Aorta (tissue), 5 donors: ENCODE measurements at places on chromosomes 2 and 18.

DNA sequence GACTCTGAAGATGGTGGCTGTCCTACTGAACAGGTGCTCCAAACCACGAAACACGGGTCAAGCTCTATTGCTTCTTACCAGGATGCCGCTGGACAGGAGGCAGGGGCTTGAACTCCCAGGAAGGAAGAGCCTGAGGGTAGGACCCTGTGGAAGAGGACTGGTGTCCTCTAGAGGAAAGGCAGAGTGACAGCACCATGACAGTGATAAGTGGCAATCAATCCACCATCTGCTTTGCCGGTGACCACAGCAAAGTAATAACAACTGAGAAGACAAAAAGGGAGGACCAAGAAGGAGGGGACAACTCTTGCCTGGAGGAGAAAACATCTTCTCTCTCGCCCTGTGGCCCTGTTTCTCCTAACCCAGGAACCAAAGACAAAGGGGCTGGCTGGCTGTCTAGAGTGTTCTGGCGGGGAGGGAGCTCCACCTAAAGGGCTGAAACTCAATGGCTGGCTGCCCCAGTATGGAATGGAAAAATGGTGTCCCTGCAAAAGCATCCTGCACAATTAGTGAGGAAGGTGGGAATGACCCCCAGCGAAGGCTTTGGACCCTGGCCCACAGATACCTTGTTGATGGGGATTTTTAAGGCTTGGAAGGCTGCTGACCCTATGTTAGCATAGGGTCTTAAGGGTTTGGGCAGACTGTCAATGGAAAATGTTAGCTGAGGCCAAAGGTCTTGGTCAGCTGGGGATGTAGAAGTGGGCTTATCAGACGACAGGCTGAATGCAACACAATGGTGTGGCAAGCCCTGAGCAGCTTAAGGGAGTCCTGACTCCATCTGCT lies 35.4 kb downstream of the PROC start:
- H3K27me3 ChIP-seq: no peaks in the 10 kb centered on the region
- no peak for DNase-seq
- no peaks in the 10 kb centered on the region for H3K36me3 ChIP-seq
- H3K4me3 ChIP-seq: no peak overlapping the region

DNA sequence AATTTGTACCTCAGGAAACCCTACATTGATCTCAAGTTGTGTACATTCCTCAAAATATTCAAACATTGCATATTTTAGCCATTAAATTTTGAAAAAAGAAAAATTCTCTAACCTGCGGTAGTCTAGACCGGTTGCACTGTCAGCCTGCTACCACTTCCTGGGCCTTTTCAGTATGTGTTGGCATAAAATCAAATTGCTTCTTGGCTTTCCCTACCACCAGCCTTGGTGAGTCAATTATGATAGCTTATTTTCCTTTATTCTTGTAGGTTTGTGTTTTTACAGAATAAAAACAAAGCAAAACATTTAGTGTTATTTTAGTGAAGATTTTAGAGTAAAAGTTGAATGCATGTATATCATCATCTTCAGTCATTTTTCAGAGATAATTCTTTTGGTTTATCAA lies 61.2 kb downstream of the FAM171B start:
- no peak overlapping the region for H3K27ac ChIP-seq
- H3K36me3 ChIP-seq: no peaks in the 10 kb centered on the region
- no peak overlapping the region for H3K4me3 ChIP-seq
- no peak for DNase-seq
- H3K4me1 ChIP-seq: no peaks in the 10 kb centered on the region

- H3K27me3 ChIP-seq: no peaks in the 10 kb centered on the region
- H3K36me3 ChIP-seq: no peaks in the 10 kb centered on the region
- DNase-seq: no peak
- H3K27ac ChIP-seq: no peak overlapping the region
- no peak overlapping the region for H3K4me3 ChIP-seq
- peaks cover 2% of the 10 kb centered on the region for H3K4me1 ChIP-seq
Measured at GRCh38 chr2:215667585-215668377, 231.9 kb upstream of the FN1 start.

DNA sequence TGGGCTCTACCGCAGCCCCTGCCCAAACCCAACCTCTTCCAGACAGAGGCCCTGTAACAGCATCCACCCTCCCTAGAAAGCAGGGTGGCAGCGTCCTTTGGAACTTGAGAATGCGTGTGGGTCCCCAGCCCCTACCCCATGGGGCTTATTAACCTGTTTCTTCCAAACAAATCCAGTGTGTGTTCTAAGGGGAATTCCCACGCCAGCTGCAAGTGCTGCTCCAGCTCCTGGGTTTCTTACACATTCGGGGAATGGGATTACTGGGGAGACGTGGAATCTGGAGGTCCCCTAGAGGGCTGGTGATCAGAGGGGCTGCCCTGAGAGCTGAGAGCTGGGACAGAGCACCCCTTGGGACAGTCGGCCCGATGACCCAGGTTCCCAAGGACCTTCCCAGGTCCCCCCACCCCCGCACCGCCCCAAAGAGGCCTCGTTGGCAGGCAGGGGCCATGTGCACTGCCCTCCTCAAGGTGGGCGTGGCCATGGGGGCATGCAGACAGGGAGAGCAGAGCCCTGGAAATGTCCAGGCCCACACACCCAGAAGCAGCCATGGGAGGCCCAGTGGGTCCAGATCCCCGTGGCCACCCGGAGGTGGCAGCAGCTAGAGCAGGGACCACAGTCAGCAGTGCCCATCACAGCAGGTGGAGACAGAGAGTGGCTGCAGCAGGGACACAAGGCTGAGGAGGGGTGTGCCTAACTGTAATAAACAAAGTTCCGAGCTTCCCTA lies 18.8 kb upstream of the TEX44 start:
- no peak for DNase-seq
- H3K4me1 ChIP-seq: no peaks in the 10 kb centered on the region
- H3K27me3 ChIP-seq: no peaks in the 10 kb centered on the region
- H3K4me3 ChIP-seq: no peak overlapping the region
- no peaks in the 10 kb centered on the region for H3K36me3 ChIP-seq

- H3K27ac ChIP-seq: no peak overlapping the region
- DNase-seq: no peak
- no peaks in the 10 kb centered on the region for H3K27me3 ChIP-seq
- H3K36me3 ChIP-seq: no peaks in the 10 kb centered on the region
- H3K4me1 ChIP-seq: no peaks in the 10 kb centered on the region
Measured at GRCh38 chr2:215238485-215239098, 73.3 kb upstream of the ATIC start.

DNA sequence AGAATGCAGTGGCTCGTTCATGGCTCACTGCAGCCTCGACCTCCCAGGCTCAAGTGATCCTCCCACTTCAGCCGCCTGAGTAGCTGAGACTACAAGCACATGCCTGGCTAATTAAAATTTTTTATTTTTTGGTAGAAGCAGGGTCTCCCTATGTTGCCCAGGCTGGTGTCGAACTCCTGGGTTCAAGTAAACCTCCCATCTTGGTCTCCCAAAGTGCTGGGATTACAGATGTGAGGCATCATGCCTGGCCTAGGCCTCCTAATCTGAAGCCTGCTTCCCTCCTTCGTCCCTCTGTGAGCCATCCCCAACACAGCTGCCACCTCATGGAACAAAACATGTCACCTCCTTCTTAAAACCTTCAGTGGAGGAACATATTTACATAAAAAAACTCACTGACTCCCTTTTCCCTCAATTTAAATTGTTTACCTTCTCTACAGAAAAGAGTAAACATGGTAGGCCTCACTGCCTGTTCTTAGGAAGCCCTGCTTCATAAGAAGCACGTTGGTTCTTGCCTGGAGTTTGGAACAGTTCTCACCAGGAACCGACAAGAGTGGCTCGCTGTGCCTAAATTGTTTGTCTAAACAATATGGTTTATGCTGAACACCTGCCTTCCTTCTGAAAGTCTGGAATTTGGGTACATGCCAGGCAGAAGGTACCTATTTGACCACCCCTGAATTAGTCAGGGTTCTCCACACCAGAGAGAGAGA lies 12.1 kb upstream of the RHOB start:
- no peaks in the 10 kb centered on the region for H3K27me3 ChIP-seq
- no peaks in the 10 kb centered on the region for H3K4me1 ChIP-seq
- DNase-seq: no peak
- H3K4me3 ChIP-seq: no peak overlapping the region
- H3K27ac ChIP-seq: no peak overlapping the region
- no peaks in the 10 kb centered on the region for H3K36me3 ChIP-seq

GRCh38 chr18:46222710-46223360 lies 118.7 kb downstream of the HAUS1 start:
- no peaks in the 10 kb centered on the region for H3K4me1 ChIP-seq
- DNase-seq: no peak
- H3K27ac ChIP-seq: no peak overlapping the region

GRCh38 chr2:143564419-143564818 lies 435.2 kb downstream of the ARHGAP15 start:
- H3K27me3 ChIP-seq: no peaks in the 10 kb centered on the region
- no peaks in the 10 kb centered on the region for H3K4me1 ChIP-seq
- no peak for DNase-seq
- no peak overlapping the region for H3K4me3 ChIP-seq

DNA sequence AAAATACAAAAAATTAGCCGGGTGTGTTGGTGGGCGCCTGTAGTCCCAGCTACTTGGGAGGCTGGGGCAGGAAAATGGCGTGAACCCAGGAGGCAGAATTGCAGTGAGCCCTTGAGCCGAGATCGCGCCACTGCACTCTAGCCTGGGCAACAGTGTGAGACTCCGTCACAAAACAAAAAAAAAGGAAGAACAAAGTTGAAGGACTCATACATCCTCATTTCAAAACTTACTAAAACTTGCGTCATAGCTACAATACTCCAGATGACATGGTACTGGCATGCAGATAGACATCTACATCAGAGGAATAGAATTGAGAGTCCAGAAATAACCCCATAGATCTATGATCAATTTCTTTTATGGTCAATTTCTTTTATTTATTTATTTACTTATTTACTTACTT lies 13.6 kb upstream of the CYP27C1 start:
- DNase-seq: no peak
- H3K27ac ChIP-seq: no peak overlapping the region
- no peak overlapping the region for H3K4me3 ChIP-seq
- H3K27me3 ChIP-seq: peaks cover 3% of the 10 kb centered on the region
- no peaks in the 10 kb centered on the region for H3K36me3 ChIP-seq
- no peaks in the 10 kb centered on the region for H3K4me1 ChIP-seq

- no peaks in the 10 kb centered on the region for H3K4me1 ChIP-seq
- H3K27ac ChIP-seq: no peak overlapping the region
- DNase-seq: no peak
Measured at GRCh38 chr2:12376025-12376424, 340.7 kb upstream of the TRIB2 start.

DNA sequence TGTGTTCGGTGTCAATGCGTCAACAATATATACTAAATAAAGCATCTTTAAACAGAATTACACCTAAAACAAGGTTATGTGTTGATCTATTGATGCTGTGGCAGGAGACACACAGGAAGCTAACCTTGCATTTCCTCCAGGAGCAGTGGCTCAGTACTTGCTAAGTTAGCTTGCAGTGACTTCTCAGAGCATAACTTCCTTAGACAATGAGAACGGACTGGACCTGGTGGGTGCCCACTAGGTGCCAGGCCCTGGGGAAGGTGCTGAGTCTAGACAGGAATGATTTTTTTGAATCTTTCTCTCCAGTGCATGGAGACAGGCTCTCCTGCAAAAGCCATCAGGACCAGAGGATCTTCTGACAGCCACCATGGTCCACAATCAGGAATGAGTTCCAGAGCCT lies 73.8 kb upstream of the MGAT4A start:
- H3K27ac ChIP-seq: no peak overlapping the region
- H3K36me3 ChIP-seq: no peaks in the 10 kb centered on the region
- H3K4me3 ChIP-seq: no peak overlapping the region

DNA sequence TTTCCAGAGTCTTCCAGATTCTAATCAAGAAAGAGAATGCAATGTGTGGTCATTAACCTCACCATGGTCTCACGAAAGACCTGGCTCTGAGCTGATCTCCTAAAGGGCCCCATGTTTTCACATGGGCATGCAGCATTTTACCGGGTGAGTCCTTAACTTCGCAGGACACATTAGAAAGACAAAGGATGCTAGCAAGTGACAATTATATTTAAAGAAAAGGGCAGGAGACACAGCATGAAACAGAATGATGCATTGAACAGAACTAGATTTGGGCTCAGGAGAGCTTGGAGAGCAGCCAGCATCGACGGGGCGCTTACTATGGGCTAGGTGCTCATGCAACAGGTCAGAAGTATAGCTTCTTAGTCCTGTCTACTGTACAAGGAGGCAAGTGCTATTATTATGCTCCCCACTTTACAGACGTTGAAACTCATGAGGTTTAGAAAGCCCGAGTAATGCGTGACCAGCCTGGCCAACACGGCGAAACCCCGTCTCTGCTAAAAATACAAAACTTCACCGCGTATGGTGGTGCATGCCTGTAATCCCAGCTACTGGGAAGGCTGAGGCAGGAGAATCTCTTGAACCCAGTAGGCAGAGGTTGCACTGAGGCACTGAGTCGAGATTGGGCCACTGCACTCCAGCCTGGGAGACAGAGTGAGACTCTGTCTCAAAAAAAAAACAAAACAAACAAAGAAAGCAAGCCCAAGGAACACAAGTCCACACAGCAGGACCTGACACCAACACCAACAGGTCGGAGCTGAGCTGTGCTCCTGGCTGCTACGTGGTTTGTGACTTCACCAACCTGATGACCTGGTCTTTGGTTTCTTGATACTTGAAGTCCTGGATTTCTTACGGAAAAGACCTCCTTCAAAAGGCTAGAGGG lies 16.1 kb downstream of the MBP start:
- no peak overlapping the region for H3K27ac ChIP-seq
- no peaks in the 10 kb centered on the region for H3K36me3 ChIP-seq
- no peaks in the 10 kb centered on the region for H3K4me1 ChIP-seq
- H3K4me3 ChIP-seq: no peak overlapping the region

GRCh38 chr2:231970461-231970860 lies 8.9 kb downstream of the DIS3L2 start:
- DNase-seq: no peak
- no peaks in the 10 kb centered on the region for H3K27me3 ChIP-seq
- peaks cover 2% of the 10 kb centered on the region for H3K4me1 ChIP-seq
- no peaks in the 10 kb centered on the region for H3K36me3 ChIP-seq
- no peak overlapping the region for H3K4me3 ChIP-seq

DNA sequence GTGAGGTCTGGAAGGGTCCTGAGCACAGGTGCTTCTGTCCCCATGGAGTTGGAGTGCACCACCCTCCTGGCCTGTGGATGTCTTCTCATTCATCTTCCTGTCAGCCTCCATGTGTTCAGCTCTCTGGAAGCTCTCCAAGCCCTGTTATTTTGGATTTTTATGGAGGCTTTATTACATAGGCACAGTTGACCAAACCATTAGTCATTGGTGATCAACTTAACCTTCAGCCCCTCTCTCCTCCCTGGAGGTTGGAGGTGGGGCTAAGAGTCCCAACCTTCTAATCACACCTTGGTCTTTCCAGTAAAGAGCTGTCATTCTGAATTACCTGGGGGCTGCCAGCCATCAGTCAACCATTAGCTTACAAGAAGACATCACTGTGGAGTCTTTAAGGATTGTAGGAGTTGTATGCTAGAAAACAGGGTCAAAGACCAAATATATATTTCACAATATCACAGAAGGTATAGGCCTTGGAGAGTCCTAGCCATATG lies 7.5 kb upstream of the MCFD2 start:
- no peaks in the 10 kb centered on the region for H3K27me3 ChIP-seq
- no peak overlapping the region for H3K4me3 ChIP-seq
- no peaks in the 10 kb centered on the region for H3K36me3 ChIP-seq

DNA sequence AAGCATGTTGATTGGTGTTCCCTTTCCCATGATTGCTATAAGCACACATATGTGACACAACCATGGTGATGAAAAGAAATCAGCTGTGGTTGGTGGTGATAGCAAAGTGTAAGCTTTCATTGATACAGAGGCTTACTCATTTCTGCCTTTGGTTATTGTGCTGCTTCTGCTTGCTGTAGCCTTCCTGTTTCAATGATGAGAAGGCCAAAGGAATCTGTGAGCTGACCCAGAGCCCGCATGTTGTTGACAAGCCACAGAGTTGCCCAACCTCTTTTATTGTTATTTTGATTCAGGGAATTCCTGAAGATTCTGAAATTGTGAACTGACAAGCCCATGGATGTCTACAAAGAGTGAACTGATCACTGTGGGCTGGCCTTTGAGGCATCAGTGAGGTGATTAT lies 164.4 kb downstream of the TMEFF2 start:
- H3K27me3 ChIP-seq: no peaks in the 10 kb centered on the region
- DNase-seq: no peak
